HFFc6 (cell line): ENCODE measurements at places on chromosomes 12 and 14. TPM values are rescaled to one million over a fixed set of nuclear protein-coding genes. Genes with fewer than 3 reads are reported as not detected.

Gene NCOR2
- 232 to 256 TPM (median 240 TPM) in 3 replicates for total RNA-seq

- no peak for DNase-seq
- H3K4me3 ChIP-seq = no peak overlapping the region
- peaks cover 20% of the 10 kb centered on the region for H3K4me1 ChIP-seq
- H3K36me3 ChIP-seq = peaks cover 13% of the 10 kb centered on the region
Observed at GRCh38 chr14:96368534-96368933, 5.2 kb downstream of the GSKIP start.

Gene HVCN1
- total RNA-seq = 0.26 to 0.47 TPM in 2 of 3 replicates, not detected in the other

Gene DYRK2
- 31.1 to 38.8 TPM (median 37.6 TPM) in 3 replicates for total RNA-seq

- no peaks in the 10 kb centered on the region; the same call in 1 of the 2 replicates for H3K36me3 ChIP-seq
- peaks cover 3% of the 10 kb centered on the region for H3K27me3 ChIP-seq
- no peak overlapping the region for H3K27ac ChIP-seq
Observed at GRCh38 chr12:53230108-53230845, 1.7 kb downstream of the RARG start.

DNA sequence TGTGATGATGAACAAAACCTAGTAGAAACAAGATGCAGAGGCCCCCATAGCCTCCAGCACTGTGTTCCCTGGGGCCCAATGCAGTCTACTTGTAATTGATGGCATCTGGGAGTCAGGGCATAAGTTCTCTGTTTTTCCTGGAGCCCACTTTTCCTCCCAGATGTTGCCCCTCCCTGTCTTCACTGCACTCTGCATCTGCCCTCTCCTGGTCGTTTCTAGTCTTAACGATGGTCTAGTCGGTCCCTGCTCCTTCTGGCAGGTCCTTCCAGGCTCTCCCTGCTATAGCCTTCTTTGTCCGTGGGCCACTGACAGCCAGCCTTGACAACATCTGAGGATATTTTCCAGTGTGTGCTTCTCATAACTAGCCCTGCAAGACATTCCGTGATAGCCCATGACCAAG lies 208.3 kb downstream of the GXYLT1 start:
- 0 out of 2 replicates have a peak, but pooled peaks cover 2% of the 10 kb centered on the region for H3K27me3 ChIP-seq
- H3K4me3 ChIP-seq = no peak overlapping the region
- peaks cover 5% of the 10 kb centered on the region for H3K4me1 ChIP-seq
- no peaks in the 10 kb centered on the region for H3K36me3 ChIP-seq

GRCh38 chr12:16606201-16606849 lies 363 bp upstream of the LMO3 start:
- DNase-seq = peak; percentile 32
- H3K4me1 ChIP-seq = peaks cover 49% of the 10 kb centered on the region
- H3K27me3 ChIP-seq = peaks cover 9% of the 10 kb centered on the region
- 0 out of 2 replicates have a peak overlapping the region, but pooled peaks have one; percentile 9 for H3K27ac ChIP-seq

Gene C1QL4
- total RNA-seq = 0.11 to 0.34 TPM in 2 of 3 replicates, not detected in the other

Gene TMPRSS12
- not detected in 2 replicates for total RNA-seq

DNA sequence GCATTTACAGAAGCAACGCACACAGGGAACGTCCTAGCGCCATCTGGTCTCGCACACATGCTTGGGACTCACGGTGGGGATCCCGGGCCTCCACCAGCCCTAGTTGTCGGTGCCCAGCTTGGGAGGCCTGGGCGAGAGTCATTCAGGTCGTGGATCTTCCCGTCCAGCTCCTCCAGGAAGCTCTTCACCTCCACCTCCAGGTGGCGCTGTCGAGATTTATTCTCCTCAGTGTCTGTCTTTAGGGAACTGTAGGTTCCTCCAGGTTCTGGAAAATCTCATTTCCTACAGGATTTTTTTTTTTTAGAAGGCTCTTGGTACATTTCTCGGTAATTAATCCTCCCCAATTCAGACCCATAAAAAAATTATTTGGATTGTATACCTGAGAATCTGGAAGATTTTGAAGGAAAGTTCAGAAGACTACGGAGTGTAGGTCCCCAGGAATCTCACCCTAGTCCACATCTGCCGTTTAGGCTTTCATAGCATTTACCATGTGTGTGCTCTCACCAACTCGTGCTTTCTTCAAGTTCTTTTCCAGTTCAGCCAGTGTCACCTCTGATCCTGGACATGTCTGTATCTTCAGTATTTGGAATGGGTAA lies 910.0 kb downstream of the TMEM121 start:
- no peak for DNase-seq
- no peak overlapping the region for H3K27ac ChIP-seq
- peaks cover 11% of the 10 kb centered on the region; the same call in 1 of the 2 replicates for H3K36me3 ChIP-seq
- no peaks in the 10 kb centered on the region for H3K27me3 ChIP-seq
- H3K4me1 ChIP-seq = no peaks in the 10 kb centered on the region

Gene COX6A1
- 373 to 432 TPM (median 392 TPM) in 3 replicates for total RNA-seq

Gene SUOX
- total RNA-seq = 15.2 to 17.0 TPM (median 16.2 TPM) in 3 replicates

- peak overlapping the region; percentile 36 for H3K4me3 ChIP-seq
- H3K27me3 ChIP-seq = no peaks in the 10 kb centered on the region; the same call in none of the 2 replicates
- DNase-seq = peak; percentile 42
- H3K36me3 ChIP-seq = peaks cover 24% of the 10 kb centered on the region
- peaks cover 65% of the 10 kb centered on the region for H3K4me1 ChIP-seq
- H3K27ac ChIP-seq = peak overlapping the region; percentile 66
Observed at GRCh38 chr12:63888908-63889635, 44.6 kb downstream of the SRGAP1 start.

DNA sequence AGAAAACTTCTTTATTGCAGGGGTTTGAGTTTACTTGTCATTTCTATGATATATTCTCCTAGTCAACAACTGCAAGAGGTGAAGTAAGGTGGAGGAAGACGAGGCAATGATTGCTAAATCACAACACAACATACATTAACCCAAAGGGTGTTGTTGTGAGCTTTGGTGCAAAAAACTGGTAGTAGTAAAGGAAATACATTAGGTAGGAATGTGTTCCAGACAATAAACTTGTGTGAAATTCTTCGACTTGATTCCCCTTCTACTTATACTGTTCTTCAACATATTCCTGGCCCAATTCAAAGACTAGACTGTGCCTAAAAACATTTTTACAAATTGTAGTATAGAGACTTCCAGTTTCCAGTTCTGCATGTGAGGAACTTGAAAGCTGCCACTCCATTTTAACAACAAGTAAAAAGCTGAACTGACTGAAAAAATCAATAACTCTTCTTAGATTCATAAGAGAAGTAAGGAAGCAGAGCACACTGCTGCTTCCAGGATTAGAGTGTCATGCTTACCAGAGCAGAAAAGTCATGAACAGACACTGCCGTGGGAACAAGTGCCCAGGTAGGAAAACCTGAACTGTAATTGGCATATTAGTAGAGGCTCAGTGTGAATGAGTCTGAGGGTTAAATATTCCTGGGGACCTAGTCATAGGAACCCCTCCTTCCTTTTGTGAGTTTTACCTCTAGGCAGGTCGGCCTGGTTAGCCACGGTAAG lies 22.2 kb downstream of the COX8C start:
- H3K4me3 ChIP-seq = no peak overlapping the region
- H3K36me3 ChIP-seq = no peaks in the 10 kb centered on the region
- no peaks in the 10 kb centered on the region for H3K27me3 ChIP-seq
- H3K4me1 ChIP-seq = no peaks in the 10 kb centered on the region
- DNase-seq = no peak

Gene TEX52
- total RNA-seq = not detected in 3 replicates

DNA sequence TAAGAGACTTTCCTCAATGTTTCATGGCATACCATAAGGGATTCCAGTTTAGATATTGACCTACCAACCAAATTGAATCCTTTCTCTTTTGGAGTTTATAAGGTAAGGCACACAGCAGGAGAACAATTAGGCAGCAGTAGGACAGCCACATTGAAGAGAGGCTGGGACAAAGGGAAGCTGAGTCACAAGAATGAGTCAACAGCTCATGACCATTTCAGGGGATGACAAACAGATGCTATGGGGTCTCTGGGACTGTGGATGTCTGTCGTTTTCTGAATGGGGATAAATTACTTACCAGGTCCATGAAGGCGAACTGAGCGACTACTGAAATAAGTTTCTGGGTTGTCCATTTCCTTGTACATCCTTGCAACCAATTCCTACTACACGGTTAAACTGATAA lies 48.6 kb upstream of the E2F7 start:
- no peak for DNase-seq
- peak overlapping the region; percentile 64 for H3K27ac ChIP-seq
- H3K36me3 ChIP-seq = peaks cover 16% of the 10 kb centered on the region
- no peaks in the 10 kb centered on the region; the same call in 1 of the 2 replicates for H3K27me3 ChIP-seq
- no peak overlapping the region for H3K4me3 ChIP-seq

DNA sequence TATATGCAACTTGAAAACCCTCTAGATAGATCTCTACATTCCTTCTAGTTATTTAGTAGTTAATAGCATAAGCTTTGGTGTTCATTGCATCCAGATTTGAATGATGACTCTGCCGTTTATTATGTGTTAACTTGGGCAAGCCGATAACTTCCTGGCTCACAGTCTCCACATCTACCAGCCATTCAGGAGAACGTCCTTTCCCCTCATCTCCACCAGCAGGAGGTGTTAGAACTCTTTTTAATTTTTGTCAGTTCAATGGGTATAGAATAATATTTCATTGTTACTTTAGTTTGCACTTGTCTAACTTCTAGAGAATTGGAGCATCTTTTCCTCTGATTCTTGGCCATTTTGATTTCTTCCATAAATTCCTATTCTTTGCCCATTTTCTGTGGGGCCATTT lies 30.0 kb upstream of the WSCD2 start:
- H3K4me1 ChIP-seq = no peaks in the 10 kb centered on the region
- no peaks in the 10 kb centered on the region for H3K27me3 ChIP-seq
- no peak overlapping the region for H3K27ac ChIP-seq
- DNase-seq = no peak

DNA sequence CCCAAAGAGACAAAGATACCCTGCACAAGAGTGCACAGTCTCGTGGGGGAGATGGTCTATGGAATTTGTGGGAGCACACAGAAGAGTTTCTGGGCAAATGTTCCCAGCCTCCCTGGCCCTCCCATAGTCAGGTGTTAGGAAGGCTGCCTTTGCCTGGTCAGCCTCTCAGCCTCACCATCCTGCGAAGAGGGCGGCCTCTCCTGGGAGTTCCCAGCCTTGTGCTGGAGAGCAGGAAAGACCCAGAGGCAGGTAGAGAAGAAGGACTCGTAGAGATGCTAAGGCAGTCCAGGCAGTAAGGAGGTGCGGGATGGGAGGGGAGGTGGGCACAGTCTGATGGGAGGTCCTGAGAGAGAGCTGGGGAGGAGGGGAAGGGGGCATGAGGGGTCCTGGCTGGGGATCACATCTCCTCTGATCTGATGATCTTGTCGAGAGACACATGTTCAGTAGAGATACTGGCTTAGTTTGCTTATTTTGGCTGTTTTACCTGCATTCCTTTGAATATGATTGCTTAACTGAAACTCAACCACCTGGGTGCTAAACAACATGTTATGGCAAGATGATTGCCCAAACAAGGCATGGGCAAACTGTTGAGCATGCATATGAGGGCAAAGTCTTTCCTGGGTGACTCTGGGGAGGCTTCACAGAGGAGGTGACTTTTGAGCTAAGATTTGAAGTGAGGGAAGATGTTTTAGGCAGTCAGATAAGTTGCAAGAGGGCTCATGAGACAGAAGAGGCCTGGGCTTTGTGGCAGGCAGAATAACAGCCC lies 10.5 kb downstream of the SERPINA6 start:
- no peak overlapping the region for H3K4me3 ChIP-seq
- H3K4me1 ChIP-seq = no peaks in the 10 kb centered on the region
- H3K27me3 ChIP-seq = no peaks in the 10 kb centered on the region
- DNase-seq = no peak
